Stimulated activated CD8-positive, alpha-beta memory T cell treated with anti-CD3 and anti-CD28 coated beads, Interleukin-4, amount 100 ng/mL, for 48 hours (primary cell): ENCODE measurements at places on chromosomes 1 and 21.

DNA sequence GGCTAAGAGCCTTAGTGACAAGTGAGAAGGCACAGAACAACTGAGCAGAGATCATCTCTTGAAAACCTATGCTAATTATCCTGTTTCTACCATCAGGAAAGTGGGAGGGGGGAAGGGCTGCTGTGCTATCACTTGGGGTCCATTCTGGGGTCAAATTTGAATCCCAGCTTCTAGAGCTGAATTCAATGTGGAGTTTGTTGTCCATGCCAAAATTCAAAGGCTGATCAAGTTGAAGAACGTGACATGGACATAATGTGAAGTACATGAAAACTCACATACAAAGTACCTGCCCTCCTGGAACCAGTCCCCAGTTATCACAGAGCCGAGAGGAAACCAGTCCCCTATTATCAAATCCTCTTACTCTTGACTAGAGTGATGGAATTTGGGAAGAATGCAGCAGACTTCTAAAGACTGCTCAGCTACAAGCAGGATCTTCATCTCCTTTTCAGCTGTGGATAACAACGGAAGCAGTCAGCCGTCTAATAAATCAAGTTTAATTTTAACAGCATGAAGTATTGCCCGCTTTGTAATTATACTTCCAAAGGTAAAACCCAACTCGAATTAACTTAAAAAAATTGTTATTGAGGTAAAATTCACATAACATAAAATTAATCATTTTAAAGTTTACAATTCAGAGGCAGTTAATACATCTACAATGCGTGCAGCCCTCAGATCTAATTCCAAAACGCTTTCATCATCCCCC is 78.3 kb downstream of the SLC45A1 start:
- no peak for DNase-seq

GRCh38 chr1:26158908-26159742 is at the start of gene FAM110D:
Gene FAM110D (plus strand): TSS chr1:26159079. CDS start chr1:26161292, 2,213 bp downstream.
- DNase-seq = no peak

DNA sequence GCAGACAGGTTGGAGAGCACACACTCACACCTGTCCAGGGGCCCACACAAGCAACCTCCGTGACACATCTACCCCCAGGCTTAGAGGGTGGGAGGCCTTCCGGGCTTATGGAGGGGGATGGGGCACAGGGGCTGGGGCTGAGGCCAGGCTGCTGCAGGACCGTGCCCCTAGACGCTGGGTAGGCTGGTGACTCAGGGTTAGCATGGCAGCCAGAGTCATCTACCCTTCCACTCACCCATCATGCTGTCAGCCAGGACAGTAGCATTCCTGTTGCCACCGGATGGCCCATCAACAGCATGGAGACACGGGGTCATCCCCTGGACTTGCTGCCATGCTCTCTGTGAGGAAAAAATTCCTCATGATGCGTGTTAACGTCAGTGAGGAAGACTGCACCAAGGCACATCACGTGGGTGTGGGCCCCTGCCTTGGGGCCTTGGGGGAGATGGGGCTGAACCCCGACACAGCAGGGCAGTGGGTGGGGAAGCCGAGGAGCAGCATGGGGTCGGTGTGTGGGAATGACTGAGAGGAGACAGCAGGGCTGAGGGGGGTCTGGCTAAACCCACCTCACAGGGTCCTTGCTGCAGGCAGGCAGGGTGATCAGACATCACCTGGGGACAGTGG is 52.8 kb downstream of the WNT9A start:
- peak; percentile 18 for DNase-seq

GRCh38 chr1:119083980-119084379 is 56.5 kb downstream of the WARS2 start:
- DNase-seq = no peak

DNA sequence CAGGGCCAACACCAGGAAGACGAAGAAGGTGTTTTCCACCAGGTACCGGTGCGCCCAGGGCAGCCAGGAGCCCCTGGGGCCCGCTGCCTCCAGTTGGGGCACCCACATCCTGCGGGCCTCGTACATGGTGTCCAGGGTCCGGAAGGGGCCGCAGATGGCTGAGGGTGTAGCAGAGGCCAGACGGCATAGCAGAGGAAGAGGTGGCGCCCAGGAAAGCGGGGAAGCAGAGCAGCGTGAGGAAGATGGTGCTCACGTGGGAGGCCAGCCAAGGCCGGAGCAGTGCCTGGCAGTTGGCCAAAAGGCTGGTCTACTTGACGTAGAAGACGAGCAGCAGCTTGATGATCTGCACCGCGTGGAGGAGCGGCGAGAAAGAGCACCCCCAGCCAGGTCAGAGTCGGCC is 40.4 kb downstream of the ZNF691 start:
- DNase-seq = no peak

DNA sequence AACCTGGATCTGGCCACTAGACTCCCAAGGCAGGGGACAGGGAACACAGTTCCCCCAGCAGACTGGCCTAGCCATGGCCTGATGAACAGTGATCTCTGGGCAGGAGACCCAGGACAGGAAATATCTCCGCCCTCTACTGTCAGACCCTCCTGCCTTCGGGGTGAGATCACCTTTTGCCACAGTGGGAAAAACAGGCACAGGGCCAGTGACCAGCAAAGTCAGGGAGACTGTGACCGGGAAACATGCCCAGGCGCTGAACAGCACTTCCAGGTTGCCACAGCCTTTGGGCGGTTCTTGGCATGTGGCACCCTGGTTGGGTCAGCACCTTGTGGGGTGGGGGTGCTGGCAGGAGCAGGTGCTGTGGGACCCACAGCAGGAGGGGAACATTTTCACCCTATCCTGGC is 8.9 kb upstream of the ZNF669 start:
- DNase-seq = no peak

DNA sequence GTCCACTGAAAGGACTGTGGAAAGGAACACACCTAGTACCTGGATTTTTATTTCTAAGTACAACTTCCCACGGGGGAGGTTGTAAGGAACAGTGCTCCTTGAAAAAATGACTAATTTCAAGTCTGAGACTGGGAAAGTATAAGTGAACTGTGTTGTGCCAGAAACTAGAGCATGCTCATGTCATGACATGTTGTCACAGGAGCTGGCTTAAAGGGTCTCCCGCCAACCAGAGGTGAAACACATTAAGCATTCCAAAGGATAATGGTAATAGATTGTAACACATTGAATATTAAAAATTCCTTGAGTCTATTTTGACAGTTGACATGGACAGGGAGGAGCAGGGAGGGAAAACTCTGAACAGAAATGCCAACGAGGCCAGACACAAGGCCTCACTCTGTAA is 6.3 kb downstream of the ATP2B4 start:
- no peak for DNase-seq

GRCh38 chr1:176111835-176112234 is 95.3 kb downstream of the COP1 start:
- DNase-seq = no peak
